Neural progenitor cell (in vitro differentiated cells): ENCODE measurements at places on chromosomes 7 and 10. TPM values are rescaled to one million over a fixed set of nuclear protein-coding genes. Genes with fewer than 3 reads are reported as not detected.

PMPCB gene
- total RNA-seq, result 103 and 164 TPM in 2 replicates

KCNH2 gene
- total RNA-seq, result 2.6 and 11.1 TPM in 2 replicates

DNA sequence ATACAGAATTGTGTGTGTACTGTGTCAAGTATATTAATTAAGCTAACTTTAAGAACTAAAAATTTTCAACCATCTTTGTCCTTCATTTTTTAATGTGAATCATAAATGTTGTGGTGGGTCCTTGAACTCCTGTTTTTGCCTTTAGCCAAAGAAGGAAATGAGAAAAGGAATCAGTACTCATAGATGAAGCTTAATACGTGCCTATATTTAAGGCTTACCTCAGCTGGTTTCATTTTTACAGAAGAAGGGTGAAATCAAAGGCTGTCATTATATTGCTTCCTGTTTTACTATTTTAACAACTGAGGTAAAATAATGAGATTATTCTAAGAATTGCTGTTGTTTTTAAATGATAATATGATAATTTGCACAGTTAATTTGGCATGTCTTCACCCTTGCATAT is 6.3 kb upstream of the SNX13 start:
- DNase-seq, result no peak

HOXA4 gene
- total RNA-seq, result not detected in 2 replicates

GRCh38 chr10:46520381-46520780 is 36.1 kb downstream of the GPRIN2 start:
- DNase-seq, result no peak

NPFFR1 gene
- total RNA-seq, result 0.06 TPM in 1 of 2 replicates, not detected in the other

FAM25G gene
- not detected in 2 replicates for total RNA-seq

DNA sequence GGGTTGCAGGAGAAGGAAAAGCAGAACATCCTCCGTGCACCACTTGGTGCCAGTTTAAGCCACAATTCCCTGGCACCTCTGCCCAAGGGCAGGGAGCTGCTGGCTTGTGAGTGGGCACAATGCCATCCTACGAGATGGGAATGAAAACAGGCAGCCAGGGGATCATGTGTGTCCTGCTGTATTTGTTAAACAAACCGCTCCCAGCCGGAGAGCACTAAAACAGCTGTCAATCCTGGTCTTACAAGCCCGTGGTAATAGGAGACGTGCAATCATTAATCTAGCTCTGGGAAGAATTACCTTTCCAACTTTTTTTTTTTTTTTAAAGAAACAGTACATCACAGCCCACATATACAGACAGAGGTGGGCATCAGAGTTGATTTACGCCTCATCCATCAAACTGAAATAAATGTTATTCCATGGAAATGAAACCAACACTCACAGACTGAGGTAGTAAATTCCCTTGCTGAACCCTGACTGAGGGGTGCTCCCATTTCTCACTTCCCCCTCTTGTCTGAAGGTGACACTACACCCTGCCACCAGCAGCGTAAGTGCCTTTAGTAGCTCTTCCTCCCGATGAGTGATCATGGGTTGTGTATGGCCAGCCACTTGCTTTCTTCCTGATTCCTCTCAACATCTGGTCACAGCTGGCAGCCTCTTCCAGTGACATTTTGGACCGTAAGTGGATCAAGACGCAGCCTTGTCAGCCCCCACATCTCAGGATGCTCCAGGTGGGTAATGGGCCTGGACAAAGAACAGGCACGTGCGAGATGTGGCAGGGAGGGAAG is 143.8 kb downstream of the TEX36 start:
- no peak for DNase-seq

- no peak for DNase-seq
Observed at GRCh38 chr7:9621927-9622326, 1188.5 kb downstream of the NXPH1 start.

CHCHD1 gene
- total RNA-seq, result 51.3 and 66.7 TPM in 2 replicates

- no peak for DNase-seq
Observed at GRCh38 chr10:73876566-73876965, 2.2 kb upstream of the CAMK2G start.
